KG1 (cell line): ENCODE measurements at places on chromosomes 7 and 10.

- DNase-seq: no peak
Observed at GRCh38 chr7:96004578-96004977, 232.2 kb downstream of the DYNC1I1 start.

- DNase-seq: no peak
Observed at GRCh38 chr7:114928060-114928459, 6.2 kb downstream of the MDFIC start.

GRCh38 chr10:46540412-46541016, 15.9 kb downstream of the GPRIN2 start:
- no peak for DNase-seq

- no peak for DNase-seq
Observed at GRCh38 chr10:62527019-62527827, 153.1 kb downstream of the ZNF365 start.

- no peak for DNase-seq
Observed at GRCh38 chr10:47253651-47254375, 46.2 kb upstream of the GDF10 start.

- no peak for DNase-seq
Observed at GRCh38 chr7:70710011-70710480, 421.9 kb upstream of the GALNT17 start.

DNA sequence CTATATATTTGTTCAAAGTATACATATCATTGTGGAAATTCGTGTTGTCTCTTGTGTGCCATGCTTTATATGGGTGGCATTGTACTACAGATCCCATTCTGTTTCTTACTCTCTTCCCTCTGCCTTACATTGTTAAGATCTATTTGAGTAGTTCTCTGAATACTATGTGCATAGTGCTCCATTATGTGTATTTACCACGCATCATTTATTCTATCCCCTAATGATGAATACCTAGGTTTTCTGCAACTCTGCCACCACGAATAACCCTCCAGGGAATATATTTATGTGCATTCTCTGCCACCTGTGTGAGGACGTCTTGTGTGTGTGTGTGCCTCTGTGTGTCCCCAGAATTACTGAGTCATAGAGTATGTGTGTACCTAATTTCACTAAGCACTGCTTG, 431.2 kb upstream of the C7orf33 start:
- DNase-seq: no peak

GRCh38 chr7:4136036-4136435, 546.1 kb upstream of the FOXK1 start:
- DNase-seq: no peak

GRCh38 chr10:106672517-106673175, 491.9 kb downstream of the SORCS1 start:
- DNase-seq: no peak

DNA sequence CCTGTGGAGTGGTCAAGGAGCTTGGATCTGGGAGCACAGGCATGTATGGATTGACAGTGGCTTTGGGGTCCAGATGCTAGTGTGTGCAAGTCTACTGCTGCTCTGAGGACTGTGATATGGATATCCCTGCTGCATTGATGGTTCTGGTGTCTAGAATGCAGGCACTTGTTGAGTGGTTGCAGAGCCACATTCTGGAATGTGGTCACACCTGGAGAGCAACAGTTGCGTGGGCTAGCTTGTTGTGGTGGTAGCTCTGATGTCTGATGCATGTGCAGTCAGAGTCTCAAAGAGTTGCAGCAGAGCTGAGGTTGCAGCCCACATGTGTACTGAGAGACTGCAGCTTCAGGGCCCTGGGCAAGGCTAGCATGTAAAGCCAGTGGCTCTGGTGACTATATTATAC, 43.2 kb downstream of the CCDC7 start:
- no peak for DNase-seq

DNA sequence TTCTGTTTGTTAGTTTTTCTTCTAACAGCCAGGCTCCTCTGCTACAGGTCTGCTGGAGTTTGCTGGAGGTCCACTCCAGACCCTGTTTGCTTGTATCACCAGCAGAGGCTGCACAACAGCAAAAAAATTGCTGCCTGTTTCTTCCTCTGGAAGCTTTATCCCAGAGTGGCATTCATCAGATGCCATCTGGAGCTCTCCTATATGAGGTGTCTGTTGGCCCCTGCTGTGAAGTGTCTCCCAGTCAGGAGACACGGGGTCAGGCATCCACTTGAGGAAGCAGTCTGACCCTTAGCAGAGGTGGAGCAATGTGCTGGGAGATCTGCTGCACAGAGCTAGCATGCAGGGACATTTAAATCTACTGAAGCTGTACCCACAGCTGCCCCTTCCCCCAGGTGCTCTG, 26.7 kb upstream of the CROT start:
- no peak for DNase-seq

DNA sequence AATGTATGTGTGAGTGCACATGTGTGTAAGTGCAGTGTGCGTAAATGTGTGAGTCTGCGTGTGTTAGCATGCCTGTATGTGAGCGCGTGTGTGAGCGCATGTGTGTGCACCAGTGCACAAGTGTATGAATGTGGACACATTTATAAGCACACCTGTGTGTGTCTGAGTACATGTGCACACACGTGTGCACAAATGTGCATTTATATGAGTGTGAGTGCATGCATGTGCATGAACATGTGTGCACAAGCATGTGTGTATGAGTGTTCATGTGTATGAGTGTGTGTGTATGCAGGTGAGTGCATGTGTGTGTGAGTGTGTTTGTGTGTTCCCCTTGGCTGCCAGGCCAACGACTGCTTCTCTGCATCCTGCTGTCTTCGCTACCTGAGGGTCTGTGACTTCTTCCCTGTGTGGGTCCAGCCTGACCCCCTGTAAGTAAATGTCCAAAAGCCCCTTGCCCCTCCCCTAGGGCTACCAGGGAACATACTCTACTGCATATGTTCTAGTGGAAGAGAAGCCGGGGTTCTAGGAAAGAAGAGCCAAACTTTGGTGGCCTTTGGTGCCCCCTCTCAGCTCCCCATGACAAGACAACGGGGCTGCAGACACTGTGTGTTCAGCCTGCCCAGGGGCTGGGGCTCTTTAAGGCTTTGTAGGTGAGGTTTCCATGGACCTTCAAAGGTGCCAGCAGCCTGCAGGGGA, 17.0 kb downstream of the GOLGA7B start:
- no peak for DNase-seq

- no peak for DNase-seq
Observed at GRCh38 chr7:42250411-42250810, 13.4 kb upstream of the GLI3 start.

- no peak for DNase-seq
Observed at GRCh38 chr10:816958-817357, 114.5 kb downstream of the LARP4B start.

DNA sequence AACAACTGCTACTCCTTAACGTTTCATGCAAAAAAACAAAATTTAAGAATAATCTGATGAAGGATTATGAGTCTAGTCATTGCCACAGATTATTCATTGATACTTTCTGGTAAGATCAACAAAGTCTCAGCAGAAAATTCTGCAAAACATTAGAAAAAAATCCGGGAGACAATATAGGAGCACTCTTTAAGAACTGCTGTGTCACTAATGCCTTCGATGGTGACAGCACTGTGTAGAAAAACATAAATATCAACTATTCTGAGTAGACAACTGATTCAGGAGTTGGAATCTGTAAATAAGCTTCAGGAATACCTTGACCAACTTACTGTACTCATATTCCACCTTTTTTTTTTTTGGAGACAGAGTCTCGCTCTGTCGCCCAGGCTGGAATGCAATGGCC, 69.0 kb downstream of the CYTH3 start:
- DNase-seq: no peak
